ENCODE measurements at places on chromosomes 3 and 15. TPM values are rescaled to one million over a fixed set of nuclear protein-coding genes. Genes with fewer than 3 reads are reported as not detected.

Gene KIF23
- total RNA-seq, result 82.5 TPM

GRCh38 chr3:30355622-30356021 lies 250.8 kb upstream of the TGFBR2 start:
- no peak overlapping the region for H3K27ac ChIP-seq
- no peaks in the 10 kb centered on the region for H3K27me3 ChIP-seq
- H3K4me3 ChIP-seq, result no peak overlapping the region
- no peak for DNase-seq
- H3K4me1 ChIP-seq, result peaks cover 4% of the 10 kb centered on the region

GRCh38 chr15:92153620-92154019 lies 240.1 kb upstream of the ST8SIA2 start:
- H3K27me3 ChIP-seq, result no peaks in the 10 kb centered on the region
- H3K4me3 ChIP-seq, result no peak overlapping the region
- no peak overlapping the region for H3K27ac ChIP-seq
- no peaks in the 10 kb centered on the region for H3K4me1 ChIP-seq
- H3K36me3 ChIP-seq, result no peaks in the 10 kb centered on the region

Gene C3orf85
- total RNA-seq, result not detected

- H3K27me3 ChIP-seq, result no peaks in the 10 kb centered on the region
- no peaks in the 10 kb centered on the region for H3K4me1 ChIP-seq
- DNase-seq, result no peak
- no peak overlapping the region for H3K4me3 ChIP-seq
- H3K36me3 ChIP-seq, result no peaks in the 10 kb centered on the region
- H3K27ac ChIP-seq, result no peak overlapping the region
Measured at GRCh38 chr3:125478326-125478725, 41.7 kb downstream of the SNX4 start.

Gene FEZF2
- total RNA-seq, result not detected

GRCh38 chr15:41695750-41696436 lies 35.7 kb downstream of the MGA start:
- H3K4me1 ChIP-seq, result peaks cover 22% of the 10 kb centered on the region
- no peaks in the 10 kb centered on the region for H3K27me3 ChIP-seq
- H3K36me3 ChIP-seq, result 0 out of 2 replicates have a peak, but pooled peaks cover 2% of the 10 kb centered on the region
- no peak for DNase-seq

DNA sequence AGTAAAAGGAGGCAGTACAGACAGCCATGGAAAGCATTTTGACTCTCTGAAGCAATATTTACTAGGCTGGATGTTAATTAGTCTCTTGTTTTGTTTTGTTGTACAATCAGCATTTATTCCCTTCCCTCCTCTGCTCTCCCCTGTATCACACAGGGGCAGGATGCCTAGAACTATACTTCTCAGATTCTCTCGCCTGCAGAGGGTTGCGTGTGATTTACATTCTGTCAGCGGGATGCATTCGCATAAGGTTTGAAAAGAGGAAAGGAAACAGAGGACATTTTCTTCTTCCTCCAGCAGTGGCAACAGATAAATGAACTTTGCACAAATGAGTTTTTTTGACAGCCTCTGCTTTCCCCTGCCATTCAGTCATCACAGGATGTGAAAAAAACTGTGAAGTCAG lies 188.3 kb downstream of the RSL24D1 start:
- no peak overlapping the region for H3K27ac ChIP-seq
- no peak overlapping the region for H3K4me3 ChIP-seq
- no peak for DNase-seq
- H3K36me3 ChIP-seq, result no peaks in the 10 kb centered on the region
- no peaks in the 10 kb centered on the region for H3K4me1 ChIP-seq

Gene SLC28A2
- 0.23 TPM for total RNA-seq

Gene TGM5
- not detected for total RNA-seq
